ENCODE measurements at places on chromosomes 4 and X.

DNA sequence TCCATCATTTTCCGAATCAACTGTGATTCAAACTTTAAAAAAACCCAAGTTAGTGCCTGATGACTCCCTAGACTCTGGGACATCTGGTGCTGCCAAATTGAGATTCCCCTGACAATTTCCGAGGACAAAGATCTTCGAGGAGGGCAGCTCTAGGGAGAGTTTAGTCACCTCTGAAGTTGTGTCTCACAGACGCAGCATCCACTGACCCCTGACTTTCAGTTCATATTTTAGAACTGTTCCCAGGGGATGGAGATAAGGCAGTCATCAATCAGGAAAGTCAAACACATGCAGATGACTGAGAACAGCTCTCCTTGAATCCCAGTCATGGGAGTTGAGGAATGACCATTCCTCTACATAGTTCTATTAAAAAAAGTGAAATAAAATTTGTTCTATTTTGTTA is 643.9 kb downstream of the TRIML1 start:
- no peak for DNase-seq

DNA sequence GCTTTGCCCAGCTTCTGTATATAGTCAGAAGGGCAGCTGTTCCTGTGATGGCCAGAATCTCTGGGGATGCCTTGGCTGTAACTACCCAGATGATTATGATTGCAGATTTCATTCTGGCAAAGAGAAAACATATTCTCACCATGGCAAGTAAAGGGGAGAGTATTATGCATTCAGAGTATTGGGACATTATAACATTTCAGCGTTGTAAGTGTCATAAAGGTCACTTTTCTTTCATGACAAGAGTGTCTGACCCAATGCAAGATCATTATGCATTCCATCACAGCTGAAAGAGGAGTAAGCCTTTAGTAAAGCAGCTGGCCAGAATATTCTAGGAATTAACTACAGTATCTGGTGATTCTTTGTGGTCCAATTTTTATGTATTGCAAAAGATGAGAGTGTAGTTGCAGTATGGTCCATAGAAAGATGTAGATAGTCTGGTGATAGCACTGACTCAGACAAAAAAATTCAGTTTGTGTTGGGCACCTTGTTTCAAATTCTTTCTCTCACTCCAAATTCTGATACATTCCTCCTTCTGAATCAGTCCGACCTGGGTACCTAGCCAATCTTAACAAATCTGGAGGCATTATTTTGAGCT is 2366.3 kb downstream of the PCDH7 start:
- no peak for DNase-seq

- no peak for DNase-seq
These were observed 156.6 kb upstream of the FTHL17 start for GRCh38 chrX:31228415-31228832.

DNA sequence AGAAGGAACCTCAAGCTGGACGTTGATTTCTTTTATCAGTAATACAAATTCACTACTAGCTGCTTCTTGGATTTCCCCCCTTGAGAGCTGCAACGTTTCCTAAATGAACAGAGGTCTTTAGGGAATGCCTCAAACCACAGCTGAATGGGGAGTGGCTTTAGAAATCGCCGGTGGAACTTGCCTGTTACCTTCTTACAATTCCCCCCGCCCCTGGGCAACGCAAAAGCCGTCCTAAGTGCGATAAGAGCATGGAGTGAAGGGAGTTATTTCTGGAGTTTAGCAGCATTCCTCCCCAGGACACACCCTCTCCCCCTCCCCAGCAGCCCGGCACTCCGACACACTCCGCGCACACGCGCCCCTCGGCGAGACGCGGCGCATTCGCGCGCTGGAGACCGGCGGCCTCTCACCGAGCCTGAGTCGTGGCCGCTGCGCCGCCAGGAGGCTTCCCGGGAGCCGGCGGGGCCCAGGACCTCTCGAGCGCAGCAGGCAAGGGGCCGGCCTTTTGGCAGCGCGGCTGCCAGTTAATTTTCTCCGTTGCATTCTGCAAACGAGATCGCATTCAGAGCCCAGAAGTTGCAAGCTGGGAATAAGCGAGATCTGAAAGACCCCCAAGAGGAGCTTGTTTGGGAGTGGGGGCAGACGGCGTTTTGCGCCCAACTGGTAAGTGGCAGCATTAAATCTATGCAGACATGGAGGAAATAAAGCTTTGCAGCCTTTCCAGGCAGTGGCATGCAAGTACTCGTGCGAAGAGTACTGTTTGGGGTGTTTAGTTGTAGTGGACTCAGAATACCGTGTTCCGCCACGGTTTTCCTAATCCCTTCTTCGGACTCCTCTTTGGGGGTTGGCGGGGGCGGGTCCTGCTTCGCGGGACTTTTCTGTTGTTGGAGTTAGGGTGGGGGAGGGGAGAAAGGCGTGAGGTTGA is 134.7 kb downstream of the PALLD start:
- DNase-seq: no peak

- DNase-seq: no peak
These were observed 32.5 kb upstream of the AADAT start for GRCh38 chr4:170122252-170122651.

DNA sequence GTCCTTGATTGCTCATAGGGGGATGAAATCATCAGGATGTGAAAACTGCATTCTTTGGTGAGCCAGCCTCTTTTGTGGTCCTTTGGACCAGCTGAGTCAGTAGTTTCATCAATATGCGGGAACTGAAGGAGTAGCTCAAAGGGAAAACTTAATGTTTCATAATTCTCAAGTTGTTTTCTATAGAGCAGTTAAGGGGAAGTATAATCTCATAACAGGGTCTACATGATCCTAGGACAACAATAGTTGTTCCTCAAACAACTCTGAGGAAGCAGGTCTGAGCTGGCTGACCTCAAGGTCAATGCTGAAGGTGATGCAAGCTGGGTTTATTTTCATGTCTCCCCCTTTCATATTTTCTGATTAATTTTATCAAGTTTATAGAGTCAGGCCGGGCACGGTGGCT is 36.1 kb upstream of the IRF2 start:
- DNase-seq: no peak

GRCh38 chrX:121128925-121129877 is 81.8 kb downstream of the GLUD2 start:
- no peak for DNase-seq

DNA sequence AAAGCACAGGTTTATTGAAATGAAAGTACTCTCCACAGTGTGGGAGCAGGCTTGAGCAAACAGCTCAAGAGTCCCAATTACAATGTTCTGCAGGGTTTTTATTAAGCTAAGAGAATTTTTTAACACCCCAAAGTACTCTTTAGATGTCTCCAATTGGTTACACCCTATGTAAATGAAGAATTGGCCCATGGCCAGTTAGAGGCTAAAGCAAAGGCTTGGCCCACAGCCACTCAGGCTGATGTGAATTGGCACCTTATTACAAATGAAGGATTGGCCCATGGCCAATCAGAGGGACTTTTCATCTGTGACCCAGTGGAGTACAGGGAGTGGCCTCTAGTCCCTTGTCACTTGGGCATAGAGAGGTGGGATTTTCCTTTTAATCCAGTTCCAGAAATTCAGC is 30.1 kb upstream of the IQCM start:
- no peak for DNase-seq

DNA sequence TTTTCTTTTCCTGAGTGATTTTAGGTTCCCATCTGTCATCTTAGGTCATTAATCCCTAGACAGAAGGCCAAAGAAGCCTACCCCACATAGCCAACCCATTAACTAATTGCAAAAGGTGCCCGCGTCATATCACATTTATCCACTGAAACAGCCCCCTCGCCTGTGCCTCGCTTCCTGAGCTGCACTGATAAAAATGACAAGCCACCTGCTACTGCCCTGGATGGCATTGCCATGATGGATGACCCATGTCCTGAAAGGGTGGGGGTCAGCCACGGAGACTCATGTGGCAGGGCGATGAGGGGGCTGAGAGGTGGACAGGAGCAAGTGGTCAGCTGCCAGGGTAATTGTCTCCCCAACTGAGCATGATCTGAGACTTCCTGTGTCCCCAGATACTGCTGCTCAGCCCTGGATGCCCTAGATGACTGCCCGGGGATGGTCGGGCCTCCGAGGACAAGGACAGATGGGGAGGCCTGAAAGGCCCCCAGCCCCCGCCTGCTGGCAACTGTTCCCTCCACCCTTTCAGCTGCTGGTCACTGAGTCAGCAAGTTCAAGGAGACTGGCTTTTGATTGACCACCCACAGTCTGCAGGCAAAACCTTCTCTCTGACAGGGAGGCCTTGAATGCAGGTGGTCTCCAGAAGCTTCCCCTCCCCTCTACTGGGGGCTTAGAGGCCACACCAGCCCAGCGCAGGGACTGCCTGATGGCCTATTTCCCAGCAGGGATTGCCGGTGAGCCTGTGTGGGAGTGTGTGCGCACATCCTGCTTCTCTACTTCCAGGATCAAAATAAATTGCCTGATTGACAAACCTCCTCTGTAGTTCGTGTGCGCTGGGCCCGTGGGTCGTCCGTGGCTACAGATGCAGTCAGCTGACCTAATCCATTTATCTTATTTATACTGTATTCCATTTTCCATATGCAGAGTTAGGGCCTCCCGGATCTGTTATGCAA is 496.3 kb downstream of the BCOR start:
- DNase-seq: no peak

DNA sequence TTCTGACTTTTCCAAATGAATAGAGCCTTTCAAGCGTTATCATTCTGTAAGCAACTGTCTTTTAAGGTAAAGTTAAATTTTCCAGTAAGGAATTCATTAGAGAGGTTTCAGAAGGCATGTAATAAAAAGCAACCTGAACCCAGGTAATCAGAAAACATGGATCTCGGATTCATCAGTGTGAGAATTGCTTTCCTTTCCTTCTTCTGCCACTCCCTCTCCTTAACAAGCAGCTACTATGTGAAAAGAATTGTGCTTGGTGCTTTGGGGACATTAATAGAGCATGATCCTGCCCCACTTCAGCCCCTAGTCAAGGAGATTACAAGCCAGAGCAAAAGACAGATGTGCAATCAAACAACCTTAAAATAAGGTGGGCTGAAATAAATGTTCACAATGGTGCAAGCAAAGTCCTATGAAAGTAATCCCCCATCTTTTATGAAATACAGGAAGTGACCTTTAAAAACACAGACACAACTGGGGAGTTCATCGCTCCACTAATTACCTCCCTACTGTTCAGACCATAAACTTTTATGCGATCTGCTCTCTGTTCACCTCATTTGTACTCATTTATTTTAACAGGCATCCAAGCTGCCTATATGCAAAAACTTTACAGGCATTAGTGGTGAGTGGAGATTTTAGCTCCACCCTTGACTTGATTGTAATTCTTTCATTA is 122.9 kb upstream of the RASGEF1B start:
- no peak for DNase-seq

- no peak for DNase-seq
These were observed 50.1 kb upstream of the ACSL4 start for GRCh38 chrX:109782994-109783700.

- DNase-seq: no peak
These were observed 329.7 kb downstream of the GPAT3 start for GRCh38 chr4:83865417-83866150.

DNA sequence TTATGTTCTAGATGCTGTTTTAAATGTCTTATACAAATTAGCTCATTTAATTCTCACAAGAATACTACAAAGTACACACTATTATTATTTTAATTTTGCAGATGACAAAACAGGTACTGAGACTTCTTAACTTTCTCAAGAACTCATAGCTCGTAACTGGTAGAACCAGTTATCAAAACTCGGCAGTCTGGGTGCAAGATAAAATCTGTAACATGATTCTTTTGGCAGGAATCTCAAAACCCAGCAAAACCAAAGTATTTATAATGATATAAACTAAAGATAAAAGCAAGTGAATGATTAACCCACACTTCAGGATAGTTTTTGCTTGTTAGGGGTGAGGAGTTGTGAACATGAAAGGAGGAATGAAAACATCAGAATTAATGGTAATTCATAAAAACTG is 27.6 kb downstream of the CLNK start:
- no peak for DNase-seq

- DNase-seq: no peak
These were observed 42.2 kb upstream of the NKRF start for GRCh38 chrX:119648421-119648775.

DNA sequence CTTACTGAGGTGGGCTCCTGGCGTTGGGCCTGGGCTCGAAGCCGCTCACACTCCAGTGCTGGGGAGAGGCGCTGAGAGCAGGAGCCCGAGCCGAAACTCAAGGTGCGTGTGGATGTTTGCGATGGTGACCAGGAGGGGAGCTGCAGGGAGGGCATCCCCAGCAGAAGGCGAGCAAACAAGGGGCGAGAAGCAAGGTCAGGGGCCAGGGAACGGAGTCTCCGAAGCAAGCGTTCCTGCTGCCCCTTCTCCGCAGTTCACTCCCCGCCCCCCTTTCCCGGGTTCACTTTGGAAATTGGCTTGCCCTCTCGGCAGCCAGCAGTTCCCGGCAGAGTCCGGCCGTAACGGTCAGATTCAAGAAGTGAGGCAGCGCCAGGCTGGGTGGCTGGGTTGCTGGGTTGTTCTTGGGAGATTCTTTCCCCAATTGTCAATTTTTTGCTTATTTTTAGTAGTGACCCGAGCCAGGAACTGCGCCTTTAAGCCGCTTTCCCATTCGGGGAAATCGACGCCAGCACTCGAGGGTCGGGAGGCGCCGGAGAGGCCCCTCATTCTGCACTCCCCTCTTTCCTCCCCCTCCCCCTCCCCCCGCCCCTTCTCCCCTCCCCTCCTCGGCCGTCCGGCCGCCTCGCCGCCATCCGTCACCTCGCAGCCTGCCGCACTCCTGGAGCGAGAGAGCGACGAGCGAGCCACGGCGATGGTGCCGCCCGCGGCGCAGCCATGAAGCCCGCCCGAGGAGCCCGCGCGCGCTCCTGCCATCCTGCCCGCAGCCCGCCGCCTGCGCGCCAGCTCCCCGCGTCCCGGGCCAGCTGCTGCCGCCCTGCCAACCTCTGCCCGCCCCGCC is at the start of gene FRMPD3:
FRMPD3 (plus strand) TSS at position 655 of the 838 bp plus-strand sequence. CDS start 76,937 bp downstream, outside the sequence.
- DNase-seq: no peak

DNA sequence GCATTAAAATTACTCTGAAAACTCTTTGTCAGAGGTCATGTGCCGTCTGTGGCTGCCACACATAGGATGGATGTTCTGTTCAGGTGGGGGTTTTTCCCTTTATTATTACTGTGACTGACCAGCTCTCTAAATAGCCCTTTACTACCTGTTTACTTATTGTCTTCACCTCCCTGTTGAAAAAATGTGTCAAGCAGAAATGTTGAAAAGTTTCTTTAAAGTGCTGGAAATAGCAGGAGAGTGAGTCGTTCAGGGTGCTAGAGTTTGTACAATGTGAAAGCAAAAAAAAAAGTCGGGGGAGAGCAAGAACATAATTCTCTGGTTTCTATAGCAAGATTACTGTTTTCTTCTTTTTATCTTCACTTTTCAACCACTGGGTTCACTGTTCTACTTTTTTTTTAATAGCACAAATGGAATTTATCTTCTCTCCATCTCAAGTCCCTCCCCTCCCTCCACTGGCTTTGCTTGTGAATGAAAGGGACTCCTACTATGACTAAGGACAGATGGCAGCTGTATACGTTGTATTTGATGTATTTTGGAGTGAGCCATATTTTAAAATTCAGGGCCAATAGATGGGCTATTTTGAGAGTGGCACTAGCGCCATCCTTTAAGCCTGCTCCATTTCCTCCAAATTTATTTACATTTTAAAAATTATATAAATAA is 33.3 kb downstream of the ARX start:
- no peak for DNase-seq

DNA sequence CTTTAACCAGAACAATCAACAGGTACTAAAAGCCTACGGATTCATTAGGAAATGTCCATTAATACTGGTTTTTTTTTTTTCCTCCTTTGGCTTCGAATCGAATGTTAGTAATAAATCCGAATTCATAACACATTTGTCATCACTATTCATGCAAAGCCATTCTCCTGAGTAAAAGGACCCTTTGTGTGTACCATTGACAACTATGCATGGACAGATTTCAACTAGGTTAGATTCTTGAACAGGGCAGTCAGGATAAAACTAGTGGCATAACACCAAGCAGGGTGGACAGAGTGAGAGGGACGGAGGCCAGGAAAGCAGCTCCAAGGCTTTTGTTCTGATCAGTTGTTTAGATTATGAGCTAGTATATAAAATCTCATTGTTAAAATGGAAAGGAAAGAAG is 1722.0 kb upstream of the TENM3 start:
- no peak for DNase-seq
